ENCODE measurements at places on chromosomes 3 and 15. TPM values are rescaled to one million over a fixed set of nuclear protein-coding genes. Genes with fewer than 3 reads are reported as not detected.

GRCh38 chr15:31782016-31782783 lies 248.1 kb upstream of the CHRNA7 start:
- no peaks in the 10 kb centered on the region for H3K4me1 ChIP-seq
- peak; percentile 46 for DNase-seq
- H3K36me3 ChIP-seq: no peaks in the 10 kb centered on the region
- H3K27ac ChIP-seq: no peak overlapping the region

GRCh38 chr3:33658039-33658438 lies 60.0 kb downstream of the CLASP2 start:
- peak overlapping the region; percentile 69 for H3K27ac ChIP-seq
- no peaks in the 10 kb centered on the region for H3K27me3 ChIP-seq
- peaks cover 34% of the 10 kb centered on the region for H3K4me1 ChIP-seq
- peak overlapping the region; percentile 33 for H3K4me3 ChIP-seq
- no peaks in the 10 kb centered on the region for H3K36me3 ChIP-seq
- no peak for DNase-seq

DNA sequence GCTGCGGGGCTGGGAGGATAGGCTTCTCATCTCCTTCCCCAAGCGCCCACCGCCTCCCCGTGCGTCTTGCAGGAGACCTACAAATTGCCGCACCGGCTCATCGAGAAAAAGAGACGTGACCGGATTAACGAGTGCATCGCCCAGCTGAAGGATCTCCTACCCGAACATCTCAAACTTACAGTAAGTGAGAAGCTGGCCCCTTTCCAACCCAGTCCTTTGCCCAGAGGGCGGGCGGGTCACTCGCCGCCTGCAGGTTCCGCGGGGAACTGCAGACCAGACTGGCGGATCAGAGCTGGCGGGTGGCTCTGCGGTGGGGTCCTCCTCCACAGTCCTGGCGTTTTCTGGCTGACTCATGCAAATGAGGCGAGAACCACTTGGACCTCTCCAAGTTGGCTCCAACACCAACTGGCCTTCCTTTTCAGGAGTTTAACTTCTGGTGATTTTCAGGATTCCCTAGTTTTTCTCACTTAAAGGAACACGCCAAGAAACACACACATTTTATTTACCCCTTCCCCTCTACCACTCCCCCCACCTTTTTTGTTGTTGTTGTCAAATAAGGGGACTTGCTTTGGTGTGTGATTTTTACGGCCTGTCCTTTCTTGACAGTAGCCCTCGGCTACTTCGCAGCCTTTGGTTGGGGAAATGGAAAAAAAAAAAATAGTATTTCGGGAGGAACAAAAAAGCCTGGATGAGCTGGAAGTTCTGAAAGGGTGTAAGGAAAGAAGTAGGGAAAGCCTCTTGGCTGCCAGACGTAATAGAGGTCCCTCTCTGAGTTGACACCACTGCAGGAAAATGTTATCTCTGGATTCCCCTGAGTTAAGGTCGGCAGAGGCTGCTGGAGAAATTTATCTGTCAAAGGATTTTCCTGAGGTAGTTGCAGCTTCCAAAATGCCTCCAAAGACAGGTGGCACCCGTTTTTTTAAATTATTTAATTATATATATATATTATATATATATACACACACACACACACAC lies 1.3 kb downstream of the BHLHE40 start:
- peak overlapping the region; percentile 92 for H3K4me3 ChIP-seq
- no peaks in the 10 kb centered on the region for H3K27me3 ChIP-seq
- H3K4me1 ChIP-seq: peaks cover 65% of the 10 kb centered on the region
- DNase-seq: peak; percentile 96
- peak overlapping the region; percentile 98 for H3K27ac ChIP-seq

DNA sequence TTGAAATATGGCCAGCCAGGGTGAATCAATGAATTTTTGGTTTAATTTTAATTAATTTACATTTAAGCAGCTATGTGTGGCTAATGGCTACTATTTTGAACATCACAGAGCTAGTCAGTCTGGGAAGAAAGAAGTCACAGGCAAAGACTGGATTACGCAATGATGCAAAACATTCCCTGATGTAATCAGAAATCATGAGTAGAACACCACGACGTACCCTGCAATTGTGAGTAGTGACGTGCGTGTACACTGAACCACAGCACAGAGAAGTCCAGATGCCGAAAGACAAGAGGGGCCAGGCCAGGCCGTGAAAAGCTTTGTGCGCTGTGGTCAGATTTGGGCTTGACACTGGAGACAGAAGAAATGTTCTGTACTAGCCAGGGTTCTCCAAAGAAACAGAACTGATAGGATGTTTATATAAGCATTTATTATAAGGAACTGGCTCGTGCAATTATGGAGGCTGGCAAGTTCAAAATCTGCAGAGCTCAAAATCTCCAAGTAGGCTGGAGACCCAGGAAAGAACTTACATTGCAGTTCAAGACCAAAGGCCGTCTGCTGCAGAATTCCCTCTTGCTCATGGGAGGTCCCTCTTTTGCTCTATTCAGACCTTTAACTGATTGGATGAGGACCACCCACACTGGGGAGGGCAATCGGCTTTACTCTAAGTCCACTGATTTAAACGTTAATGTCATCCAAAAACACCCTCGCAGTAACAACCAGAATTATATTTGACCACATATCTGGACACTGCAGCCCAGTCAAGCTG lies 44.6 kb downstream of the SH3BP5 start:
- H3K4me3 ChIP-seq: no peak overlapping the region
- peaks cover 2% of the 10 kb centered on the region for H3K4me1 ChIP-seq
- H3K27me3 ChIP-seq: no peaks in the 10 kb centered on the region
- no peak for DNase-seq
- H3K27ac ChIP-seq: no peak overlapping the region

GRCh38 chr3:64578797-64579196 lies 109.0 kb downstream of the ADAMTS9 start:
- H3K4me3 ChIP-seq: no peak overlapping the region
- no peak overlapping the region for H3K27ac ChIP-seq
- DNase-seq: no peak

DNA sequence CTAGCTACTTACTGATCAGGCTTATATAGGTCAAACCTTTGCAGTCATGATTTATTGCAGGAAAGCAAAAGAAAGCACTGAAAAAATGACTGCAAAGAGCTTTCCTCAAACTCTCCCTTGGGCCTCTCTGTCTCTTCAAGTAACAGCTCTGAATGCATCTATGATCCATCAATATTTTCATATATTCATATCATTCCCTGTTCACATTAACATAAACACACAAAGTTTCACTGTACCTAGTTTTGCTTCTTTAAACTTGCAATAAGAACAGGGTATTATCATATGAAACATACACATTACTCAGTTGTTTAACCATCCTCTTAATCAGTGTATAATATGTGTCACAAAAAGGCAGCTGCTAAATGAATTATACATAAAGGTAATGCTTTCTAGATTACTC lies 107.9 kb upstream of the ARL6 start:
- H3K4me3 ChIP-seq: no peak overlapping the region
- H3K27me3 ChIP-seq: peaks cover 13% of the 10 kb centered on the region
- no peaks in the 10 kb centered on the region for H3K4me1 ChIP-seq
- no peak for DNase-seq
- no peaks in the 10 kb centered on the region for H3K36me3 ChIP-seq

DNA sequence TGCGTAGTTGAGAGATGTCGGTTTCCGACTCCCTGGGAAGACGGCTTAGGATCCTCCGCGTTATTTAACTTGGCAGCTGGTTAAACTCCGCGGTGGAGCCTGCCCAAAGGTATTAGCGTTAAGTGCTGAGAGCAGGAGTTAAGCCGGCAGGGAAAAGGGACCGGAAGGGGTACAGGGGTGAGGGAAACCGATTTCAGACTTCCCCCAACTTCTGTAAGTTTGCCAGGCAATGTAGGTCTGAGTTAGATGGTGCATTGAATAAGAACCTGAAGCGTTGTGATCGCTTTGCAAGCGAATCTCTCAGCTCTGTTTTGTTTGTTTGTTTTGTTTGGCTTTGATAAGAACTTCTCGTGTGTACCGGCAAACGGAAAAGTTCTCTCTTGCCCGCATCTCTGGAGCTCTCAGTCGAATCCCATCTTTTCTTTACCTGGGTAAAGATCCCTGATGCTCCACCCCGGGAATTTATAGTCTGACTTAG lies 6.0 kb upstream of the FEZF2 start:
- peaks cover 12% of the 10 kb centered on the region for H3K4me1 ChIP-seq
- H3K27me3 ChIP-seq: peaks cover 84% of the 10 kb centered on the region
- no peak overlapping the region for H3K4me3 ChIP-seq

- H3K27me3 ChIP-seq: no peaks in the 10 kb centered on the region
- H3K27ac ChIP-seq: no peak overlapping the region
- H3K4me3 ChIP-seq: no peak overlapping the region
- no peaks in the 10 kb centered on the region for H3K4me1 ChIP-seq
- DNase-seq: no peak
Measured at GRCh38 chr3:168752339-168752738, 656.6 kb upstream of the GOLIM4 start.

- H3K36me3 ChIP-seq: no peaks in the 10 kb centered on the region
- no peaks in the 10 kb centered on the region for H3K4me1 ChIP-seq
- no peak overlapping the region for H3K27ac ChIP-seq
- no peak for DNase-seq
- H3K27me3 ChIP-seq: peaks cover 31% of the 10 kb centered on the region
Measured at GRCh38 chr3:13125092-13126015, 52.1 kb upstream of the IQSEC1 start.

DNA sequence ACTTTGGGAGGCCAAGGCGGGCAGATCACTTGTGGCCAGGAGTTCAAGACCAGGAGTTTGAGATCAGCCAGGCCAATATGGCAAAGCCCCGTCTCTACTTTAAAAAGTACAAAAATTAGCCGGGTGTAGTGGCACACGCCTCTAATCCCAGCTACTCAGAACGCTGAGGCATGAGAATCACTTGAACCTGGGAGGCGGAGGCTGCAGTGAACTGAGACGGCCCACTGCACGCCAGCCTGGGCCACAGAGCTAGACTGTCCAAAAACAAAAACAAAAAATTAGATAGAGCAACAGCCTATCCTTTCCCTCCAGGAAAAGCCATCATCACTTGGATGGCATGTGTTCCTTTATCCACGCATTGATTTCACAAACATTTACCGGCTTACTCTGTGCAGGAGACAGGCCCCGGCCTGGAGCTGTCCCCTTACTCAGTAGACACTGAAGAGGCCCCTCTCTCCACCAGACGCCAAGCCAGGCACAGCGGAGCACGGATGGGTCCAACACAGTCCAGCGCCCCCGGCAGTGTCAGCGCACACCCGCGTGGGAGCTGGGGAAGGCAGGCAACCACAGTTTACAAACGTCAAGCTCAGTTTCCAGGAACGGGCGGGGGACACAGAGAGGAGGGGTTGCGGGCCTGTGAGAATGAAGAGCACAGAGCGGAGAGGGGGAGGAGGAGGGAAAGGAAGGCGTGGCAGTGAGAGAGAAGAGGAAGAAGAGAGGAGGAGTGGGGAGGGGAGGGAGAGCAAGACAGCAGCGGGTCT lies 3.1 kb downstream of the GP5 start:
- peaks cover 2% of the 10 kb centered on the region for H3K4me1 ChIP-seq
- no peak overlapping the region for H3K4me3 ChIP-seq
- no peak for DNase-seq
- peaks cover 4% of the 10 kb centered on the region for H3K27me3 ChIP-seq
- H3K27ac ChIP-seq: no peak overlapping the region

ISLR2 gene
- total RNA-seq: 6.1 TPM

PCSK6 gene
- 0.55 TPM for total RNA-seq

TMEM158 gene
- total RNA-seq: 15.0 TPM

TRIM71 gene
- total RNA-seq: not detected

ZNF35 gene
- total RNA-seq: 13.9 TPM

RGMA gene
- total RNA-seq: 12.4 TPM

COMMD4 gene
- total RNA-seq: 99.0 TPM

MOBP gene
- total RNA-seq: not detected

RTP3 gene
- total RNA-seq: not detected
